AML-193 (cell line): ENCODE measurements at places on chromosomes 12 and 14.

- DNase-seq: no peak
Observed at GRCh38 chr12:53942467-53942997, 3.9 kb downstream of the HOXC13 start.

- DNase-seq: no peak
Observed at GRCh38 chr14:64841121-64841651, 38.5 kb downstream of the SPTB start.

- DNase-seq: no peak
Observed at GRCh38 chr12:27183342-27183741, 60.7 kb upstream of the STK38L start.

DNA sequence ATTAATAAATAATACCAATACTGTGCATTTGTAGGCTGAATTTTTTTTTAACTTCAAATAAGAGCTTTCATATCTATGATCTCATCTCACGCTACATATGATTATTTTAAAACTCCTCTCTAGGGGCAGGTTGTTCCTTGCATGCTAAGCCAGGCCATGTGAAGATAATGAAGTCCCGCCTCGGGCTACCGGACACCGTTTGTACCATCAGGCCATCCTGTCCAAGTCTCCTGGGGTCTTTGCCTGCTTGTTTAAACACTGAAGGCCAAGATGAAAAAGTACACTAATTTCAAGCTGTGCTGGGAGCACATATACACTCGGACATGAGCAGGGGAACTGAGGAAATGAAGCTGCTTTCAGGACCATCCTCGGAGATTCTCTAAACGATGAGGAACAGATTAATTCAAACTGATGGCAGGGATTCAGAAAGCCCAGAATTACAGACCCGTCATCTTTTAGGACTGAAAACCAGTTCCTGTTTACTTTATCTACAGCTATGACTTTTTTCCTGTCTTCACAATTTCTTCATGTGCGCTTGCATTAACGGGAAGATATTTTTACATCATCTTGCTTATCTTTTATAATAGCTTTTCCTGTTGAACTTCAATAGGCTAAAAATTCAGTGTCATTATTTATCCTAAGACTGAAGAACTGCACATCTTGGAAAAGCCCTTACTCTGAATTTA is 6.3 kb upstream of the ABHD12B start:
- DNase-seq: no peak

DNA sequence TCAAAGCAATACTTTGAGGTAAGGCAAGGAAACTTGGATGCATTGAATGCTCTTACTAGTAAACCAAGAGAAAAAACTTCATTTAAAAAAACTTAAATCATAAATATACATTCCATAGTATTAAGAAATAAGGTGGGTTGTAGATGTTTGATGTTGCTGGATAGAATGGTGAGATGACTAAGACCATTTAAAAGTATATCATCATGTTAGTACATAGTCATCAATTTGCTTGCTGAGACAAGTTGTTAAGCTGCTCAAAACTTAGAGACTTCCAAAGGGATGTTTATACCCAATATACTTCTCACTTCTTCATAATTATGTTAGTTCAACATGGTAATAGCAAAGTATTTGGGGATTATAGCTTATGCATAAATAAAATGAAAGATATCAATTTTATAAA is 675.5 kb upstream of the MGAT4C start:
- no peak for DNase-seq

GRCh38 chr14:20624495-20625070 is 16.9 kb downstream of the OR6S1 start:
- DNase-seq: no peak

DNA sequence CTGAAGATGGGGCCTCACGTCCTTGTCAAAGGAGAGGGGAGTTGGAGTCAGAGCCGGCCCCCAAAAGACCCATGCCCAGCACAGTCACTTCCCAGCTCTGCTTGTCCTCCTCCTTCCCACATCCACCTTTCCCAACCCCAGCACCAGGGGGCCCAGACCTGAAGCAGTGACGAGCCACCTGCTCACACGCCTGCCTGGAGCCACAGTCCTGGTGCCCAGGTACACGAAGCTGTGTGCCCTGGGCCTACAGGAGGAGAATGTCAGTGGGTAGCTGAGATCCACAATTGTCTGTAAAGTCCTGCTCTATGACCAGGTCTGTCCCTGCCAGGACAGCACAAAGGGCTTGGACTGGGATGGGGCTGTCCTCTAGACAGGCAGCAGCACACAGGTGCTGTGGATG is 126.8 kb upstream of the PZP start:
- DNase-seq: no peak

- DNase-seq: no peak
Observed at GRCh38 chr14:68683326-68683725, 109.5 kb downstream of the ZFP36L1 start.

GRCh38 chr12:1302201-1302870 is 292.0 kb downstream of the FBXL14 start:
- no peak for DNase-seq
